ENCODE measurements at places on chromosomes 3 and 15.

GRCh38 chr3:177201700-177202397 lies 4.6 kb upstream of the TBL1XR1 start:
- no peak for DNase-seq

DNA sequence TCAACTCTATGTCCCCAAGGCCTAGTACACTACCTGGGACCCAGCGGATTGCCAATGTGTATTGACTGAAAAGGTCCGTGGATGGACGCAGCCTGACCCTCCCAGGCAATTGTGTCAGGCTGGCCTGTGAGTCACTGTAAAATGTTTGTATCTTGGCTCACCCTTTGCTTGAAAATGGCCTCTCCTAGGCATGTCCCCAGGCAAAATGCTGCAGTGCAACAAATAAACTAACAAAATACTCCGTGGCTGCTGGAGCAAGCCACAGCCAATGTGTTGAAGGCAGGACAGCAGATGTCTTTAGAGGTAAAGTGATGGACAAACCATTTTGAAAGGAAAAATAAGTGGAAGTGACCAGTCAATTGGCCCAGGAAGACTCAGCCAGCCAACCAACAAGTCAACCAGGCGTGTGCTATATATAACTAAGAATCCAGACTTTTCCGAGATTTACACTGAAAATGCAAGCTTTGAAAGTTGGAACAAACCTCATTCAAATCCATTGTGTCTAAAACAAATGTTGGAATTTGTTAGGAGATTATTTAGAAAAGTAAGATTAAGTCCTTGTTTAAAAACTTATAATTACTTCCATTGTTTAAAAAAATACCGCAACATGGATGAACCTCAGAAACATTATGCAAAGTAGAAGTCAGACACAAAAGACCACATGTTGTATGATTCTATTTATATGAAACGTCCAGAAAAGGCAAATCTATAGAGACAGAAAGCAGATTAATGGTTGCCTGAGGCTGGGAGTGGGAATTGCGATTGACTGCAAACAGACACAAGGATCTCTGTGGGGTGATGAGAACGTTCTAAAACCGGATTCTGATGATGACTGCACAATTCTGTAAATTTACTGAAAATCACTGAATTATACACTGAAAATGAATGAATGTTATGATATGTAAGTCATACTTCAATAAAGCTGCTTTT lies 191.2 kb downstream of the TLE3 start:
- no peak for DNase-seq

GRCh38 chr15:72538931-72539330 lies 64.8 kb downstream of the ARIH1 start:
- DNase-seq: no peak

DNA sequence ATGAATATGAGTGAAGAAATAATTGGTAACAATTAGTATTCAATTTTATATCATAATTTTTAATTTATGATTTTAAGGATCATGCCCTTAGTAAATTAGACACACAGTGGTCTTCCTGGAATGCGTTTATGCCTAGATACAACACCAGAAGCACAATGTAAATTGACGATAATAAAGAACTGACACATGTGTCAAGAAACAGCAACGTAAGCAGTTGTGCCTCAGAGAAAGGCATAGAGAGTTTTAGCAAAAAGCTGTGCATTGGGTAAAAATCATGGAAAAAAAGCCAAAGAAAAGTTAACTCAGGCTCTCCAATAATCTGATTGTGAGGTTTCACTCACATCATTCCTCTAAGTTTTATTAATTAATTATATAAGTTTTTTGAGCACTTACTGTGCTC lies 37.0 kb upstream of the CNTN6 start:
- no peak for DNase-seq

- no peak for DNase-seq
These were observed 56.0 kb upstream of the HACD2 start for GRCh38 chr3:123640740-123641462.

GRCh38 chr3:27880969-27881892 lies 159.1 kb upstream of the EOMES start:
- DNase-seq: no peak
